Activated CD4-positive, alpha-beta T cell treated with anti-CD3 and anti-CD28 coated beads for 48 hours (primary cell): ENCODE measurements at places on chromosomes 12 and 14.

DNA sequence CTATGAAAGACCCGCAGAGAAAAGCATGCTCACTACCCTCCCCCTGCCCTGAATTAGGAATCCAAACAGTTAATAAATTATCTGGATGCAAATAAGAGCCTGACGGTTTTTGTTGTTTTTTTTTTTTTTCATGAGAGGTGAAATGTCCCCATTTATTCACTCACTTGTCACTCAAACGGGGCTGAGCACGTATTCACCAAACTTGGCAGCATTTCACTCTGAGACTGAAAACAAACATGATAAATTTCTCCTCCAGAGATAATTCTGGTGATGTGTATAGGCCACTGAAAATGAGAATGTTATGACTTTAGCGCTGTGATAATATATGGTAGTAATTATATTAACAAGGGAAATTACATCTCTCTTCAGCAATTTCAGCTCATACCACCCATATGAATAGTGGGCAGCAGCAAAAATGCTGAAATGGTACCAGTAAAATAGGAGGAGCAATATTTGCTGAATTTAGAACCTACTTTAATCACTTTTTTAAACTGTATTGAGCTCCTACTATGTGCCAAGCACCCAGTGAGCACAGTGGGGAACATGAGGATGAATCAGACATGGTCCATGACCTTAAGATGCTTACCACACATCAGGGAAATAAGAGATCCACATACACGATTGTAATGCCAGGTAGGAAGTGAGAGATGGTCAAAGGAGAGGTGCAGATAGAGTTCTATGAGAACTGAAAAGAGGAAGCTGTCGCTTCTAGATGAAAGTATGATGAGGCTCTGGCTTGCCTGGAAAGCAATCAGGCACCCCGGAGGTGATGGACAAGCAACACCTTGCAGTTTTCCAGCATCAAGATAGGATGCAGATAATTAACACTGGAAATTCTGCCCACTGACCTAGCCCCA is 286.5 kb upstream of the TMPO start:
- DNase-seq = no peak

- no peak for DNase-seq
Measured at GRCh38 chr14:61089126-61089750, 108.2 kb downstream of the SLC38A6 start.

GRCh38 chr14:49897965-49898364 is 5.1 kb downstream of the ARF6 start:
- DNase-seq = no peak

DNA sequence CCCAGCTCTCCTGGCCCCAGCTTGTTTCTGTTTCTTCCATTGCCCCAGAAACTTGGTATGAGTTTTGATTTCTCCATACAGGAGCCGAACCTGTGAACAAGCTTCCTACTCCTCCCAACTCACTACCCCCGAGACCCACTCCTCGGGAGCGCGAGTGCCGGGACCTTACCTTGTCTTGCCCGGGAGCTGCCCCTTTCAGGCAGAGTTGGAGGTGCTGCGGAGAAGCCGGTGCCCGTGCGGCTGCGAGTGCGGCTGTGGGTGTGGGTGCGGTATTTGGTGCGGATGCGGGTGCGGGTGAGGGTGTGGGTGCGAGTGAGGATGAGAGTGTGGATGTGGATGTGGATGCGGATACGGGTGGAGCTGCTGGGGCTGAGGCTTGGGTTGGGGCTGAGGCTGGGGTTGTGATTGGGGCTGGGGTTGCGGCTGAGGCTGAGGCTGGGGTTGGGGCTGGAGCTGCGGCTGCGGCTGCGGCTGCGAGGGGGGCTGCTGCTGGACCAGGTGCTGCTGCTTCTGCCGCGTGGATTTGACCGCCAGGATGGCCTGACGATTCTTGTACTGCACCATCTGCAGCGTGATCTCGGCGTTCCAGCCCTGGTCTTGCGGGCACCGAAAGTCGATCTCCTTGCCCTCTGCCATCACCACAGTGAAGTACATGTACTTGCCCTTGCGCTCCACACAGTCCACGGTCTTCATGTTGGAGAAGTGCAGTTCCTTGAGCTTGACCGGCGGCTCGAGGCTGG is 1.1 kb downstream of the PHLDA1 start:
- peak; percentile 68 for DNase-seq

- no peak for DNase-seq
Measured at GRCh38 chr12:93847517-93848474, 170.6 kb downstream of the CRADD start.

DNA sequence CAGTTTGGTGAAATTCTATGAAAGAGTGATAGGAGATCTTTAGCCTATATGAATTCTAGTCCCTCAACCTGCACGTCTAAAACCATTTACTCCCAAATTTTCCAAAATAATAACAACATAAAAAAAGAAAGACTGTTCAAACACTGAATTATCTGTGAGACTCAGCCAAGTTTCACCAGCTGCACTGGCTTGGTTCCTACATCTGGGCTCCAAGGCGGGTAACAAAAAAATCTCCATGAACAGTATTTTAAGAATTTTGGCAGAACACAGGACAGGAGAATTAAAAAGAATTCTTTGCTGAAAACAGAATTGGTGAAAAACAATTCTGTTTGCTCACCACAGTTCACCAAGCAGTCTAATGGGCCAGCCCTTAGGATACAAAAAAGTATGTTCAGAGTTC is 536.8 kb upstream of the ATP2B1 start:
- no peak for DNase-seq

DNA sequence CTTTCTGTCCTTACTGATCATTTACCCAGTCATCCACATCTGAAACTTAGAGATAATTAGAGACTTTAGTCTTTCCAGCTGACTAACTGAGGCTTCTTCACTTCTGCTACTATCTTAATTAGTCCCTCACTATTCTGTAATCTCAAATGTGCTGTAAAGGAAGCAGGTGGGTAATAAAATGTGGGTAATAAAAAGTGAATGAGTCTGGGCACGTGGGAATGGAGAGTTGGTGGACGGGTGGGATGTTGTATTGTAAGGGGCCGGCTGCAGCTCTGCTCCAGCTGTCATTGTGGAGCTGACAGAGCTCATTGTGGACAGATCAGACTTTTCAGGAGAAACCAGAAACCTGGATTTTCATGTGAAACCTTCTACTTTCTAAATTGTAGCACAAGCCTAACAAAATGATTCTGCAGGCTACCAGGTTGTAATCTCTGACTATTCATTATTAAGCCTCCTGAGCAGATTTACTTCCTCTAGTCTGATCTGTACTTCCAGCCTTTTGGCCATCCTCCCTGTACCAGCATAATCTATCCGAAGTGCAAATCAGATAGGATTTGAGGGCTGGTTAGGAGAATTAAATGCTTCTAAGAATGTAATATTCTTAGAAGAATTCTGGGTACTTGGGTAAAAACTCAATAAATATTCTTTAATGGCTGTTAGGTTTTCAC is 42.0 kb upstream of the BMAL2 start:
- DNase-seq = no peak

DNA sequence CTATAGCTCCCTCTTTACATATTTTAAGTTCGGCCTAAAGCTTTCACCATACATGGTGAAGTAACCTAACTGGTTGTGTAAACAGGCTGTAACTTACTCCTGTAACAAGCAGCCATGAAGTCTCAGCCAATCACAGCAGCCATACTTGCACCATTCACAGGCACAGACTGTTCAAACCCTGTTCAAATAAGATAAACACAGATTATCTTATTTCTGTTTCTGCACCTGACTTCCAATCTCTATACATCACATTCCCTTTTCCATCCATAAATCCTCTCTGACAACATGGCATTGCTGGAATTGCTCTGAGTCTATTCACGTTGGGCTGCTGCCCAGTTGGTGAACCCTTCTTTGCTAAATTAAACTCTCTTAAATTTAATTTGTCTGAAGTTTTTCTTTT is 34.5 kb upstream of the ARID2 start:
- DNase-seq = no peak

GRCh38 chr14:23561259-23561658 is 5.2 kb downstream of the THTPA start:
- no peak for DNase-seq

GRCh38 chr14:105195522-105196264 is 14.6 kb upstream of the NUDT14 start:
- DNase-seq = no peak

DNA sequence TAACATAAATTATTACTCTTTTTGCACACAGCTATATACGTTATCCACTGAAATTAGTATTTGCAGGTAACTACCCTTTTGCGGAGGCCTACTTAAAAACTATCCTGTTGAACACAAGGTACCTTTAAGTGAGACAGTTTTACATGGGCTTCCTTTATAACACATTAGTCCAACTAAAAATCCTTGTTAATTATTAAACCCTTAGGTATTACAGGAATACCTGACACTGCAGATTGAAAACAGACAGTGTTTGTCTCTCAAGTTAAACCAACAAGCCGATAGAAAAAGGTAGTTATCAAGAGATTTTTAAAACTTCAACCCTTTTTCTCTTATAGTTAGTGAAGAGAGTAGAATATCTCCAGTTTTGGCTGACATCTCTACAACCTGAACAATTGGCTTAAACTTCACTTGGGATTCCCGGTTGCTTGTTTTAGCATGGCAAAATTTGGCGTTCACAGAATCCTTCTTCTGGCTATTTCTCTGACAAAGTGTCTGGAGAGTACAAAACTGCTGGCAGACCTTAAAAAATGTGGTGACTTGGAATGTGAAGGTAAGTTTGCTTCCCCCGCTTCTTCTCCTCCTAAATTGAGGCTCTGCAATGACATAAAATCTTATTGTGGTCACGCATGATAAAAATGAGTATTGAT is at the start of gene MIA2:
Gene MIA2, plus strand, starts transcription at position 236 of the 647 bp plus-strand sequence. Its CDS starts 200 bp downstream, at position 436.
- DNase-seq = no peak

- no peak for DNase-seq
Measured at GRCh38 chr12:127881371-127882140, 385.4 kb upstream of the TMEM132C start.

GRCh38 chr14:99671235-99672224 is 12.6 kb upstream of the CYP46A1 start:
- no peak for DNase-seq

- no peak for DNase-seq
Measured at GRCh38 chr14:56131865-56132833, 13.9 kb downstream of the PELI2 start.
